Memory B cell (primary cell): ENCODE measurements at places on chromosomes 12 and 14.

GRCh38 chr12:69290545-69291277 lies 51.3 kb downstream of the CPSF6 start:
- peak; percentile 76 for DNase-seq

DNA sequence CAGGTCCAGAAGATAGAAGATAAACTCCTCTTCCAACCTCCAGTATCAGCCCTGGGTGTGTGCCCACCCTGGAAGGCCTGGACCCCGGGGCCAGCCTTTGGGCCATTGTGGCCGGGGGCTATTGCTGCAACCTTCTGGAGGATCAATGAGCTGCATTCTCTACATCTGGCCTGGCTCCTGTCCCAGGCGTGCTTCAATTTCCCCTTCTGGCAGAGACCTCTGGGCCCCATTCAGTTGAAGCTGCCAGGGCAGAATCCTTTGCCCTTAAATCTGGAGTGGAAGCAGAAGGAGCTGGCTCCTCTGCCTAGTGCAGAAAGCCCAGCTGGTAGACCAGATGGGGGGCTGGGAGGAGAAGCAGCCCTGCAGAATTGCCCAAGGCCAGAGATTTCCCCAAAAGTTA lies 10.0 kb downstream of the NYNRIN start:
- no peak for DNase-seq

GRCh38 chr14:105102361-105102870 lies 37.2 kb upstream of the GPR132 start:
- DNase-seq = no peak

DNA sequence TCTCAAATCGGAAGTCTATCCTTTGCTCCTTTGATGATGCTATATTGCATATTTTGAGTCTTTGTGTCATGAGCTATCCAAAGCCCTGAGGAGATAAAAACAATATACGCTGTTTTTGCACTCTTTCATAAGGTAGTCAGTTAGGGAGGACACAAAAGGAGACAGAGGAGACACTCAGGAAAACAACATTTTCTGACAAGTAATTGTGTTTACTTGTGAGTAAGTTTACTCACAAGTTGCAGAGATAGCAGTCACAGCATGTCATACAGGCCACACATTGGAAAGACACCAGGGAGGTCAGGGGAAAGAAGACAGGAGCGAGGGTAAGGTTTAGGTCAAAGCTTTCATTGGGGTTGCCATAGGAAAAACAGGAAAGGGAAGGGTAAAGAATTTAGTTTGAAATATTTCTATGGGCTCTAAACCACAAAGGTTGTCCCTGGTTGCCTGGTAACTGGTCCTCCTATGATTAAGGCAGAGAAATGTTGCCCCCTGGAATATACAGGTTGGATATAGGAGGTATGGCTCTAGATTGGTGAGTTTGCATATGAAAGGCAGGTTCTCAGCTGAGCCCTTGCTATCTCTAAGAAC lies 7.4 kb upstream of the GABARAPL1 start:
- DNase-seq = no peak

- no peak for DNase-seq
Measured at GRCh38 chr12:121366063-121366459, 13.8 kb upstream of the ANAPC5 start.

DNA sequence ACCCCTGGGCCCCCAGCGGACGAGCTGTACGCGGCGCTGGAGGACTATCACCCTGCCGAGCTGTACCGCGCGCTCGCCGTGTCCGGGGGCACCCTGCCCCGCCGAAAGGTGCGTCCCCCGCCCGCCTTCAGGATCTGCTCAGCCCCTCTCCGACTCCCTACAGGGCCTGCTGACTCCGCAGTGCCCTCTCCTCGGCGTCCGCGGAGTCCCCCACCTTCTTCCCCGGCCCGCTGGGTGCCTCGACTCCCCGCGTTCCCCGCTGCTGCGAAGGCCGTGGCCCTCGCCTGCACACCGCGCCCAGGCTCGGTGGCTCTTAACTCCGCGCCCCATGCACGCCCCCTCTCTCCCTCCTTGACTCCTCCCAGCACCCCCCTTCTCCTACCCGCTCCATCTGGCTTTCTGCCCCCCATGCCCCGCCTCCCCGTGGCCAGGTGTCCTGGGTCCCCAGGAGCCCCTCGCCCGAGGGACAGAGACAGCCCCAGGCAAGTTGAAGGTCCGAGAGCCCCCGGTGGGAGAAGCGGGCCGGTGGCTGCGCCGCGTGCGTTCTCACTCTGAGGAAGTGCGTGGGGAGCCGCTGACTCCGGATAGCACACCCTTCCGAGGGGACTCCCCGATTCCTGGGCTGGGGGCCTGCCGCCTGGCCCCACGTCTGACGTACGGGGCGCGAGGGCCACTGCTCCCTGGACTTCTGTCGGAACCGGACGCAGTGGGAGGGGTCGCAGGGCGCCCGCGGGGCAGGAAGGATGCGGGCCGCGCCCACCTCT lies 594 bp downstream of the TAMALIN start:
- peak; percentile 83 for DNase-seq

DNA sequence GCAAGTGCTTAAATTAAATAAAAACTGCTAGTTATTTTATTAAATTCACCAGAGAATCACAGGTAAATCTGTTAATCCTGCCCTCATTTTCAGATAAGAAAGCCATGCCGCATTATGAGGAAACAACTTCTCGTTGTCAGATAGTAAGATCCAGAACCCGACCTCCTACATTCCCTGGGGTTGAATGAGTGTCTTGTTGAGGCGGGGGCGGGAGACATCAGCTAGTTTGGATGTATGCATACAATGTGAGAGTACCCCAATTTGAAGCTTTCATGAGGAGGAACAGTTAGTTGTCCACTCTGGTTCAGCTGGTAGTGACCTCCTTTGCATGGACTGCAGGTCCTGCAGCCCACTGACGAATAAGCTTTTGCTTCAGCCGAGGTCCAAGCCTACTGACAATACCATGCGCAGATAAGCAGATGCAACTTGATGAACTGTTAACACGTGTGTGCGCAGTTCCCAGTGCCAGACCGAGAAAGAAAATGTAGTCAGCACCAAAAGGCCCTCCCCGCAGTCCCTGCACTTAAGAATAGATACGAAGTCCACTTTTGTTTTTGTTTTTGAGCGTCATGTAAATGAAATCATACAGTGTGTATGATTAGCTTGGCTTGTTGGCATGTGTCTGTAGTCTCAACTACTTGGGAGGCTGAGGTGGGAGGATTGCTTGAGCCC lies 34.9 kb downstream of the EVL start:
- DNase-seq = no peak
